ENCODE measurements at places on chromosomes 16 and 17.

DNA sequence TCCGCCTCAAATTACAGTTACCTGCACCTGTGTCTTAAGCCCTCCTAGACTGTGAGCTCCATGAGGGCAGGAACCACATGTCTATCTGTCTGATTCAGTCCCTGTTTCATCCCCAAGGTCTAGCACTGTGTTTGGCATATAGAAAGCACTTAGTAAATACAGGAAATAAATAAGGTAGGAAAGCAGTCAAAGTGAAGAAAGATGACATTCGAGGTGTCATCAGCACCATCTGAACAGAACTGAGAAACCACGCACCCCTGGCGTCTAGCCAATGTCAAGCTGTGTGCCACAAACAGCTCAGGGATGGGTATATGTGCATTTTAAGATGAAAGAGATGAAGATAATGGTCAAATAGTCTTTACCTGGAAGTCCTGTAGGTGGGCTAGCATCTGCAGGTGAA is 79.6 kb upstream of the ATP2A3 start:
- no peak for DNase-seq

- no peak for DNase-seq
Observed at GRCh38 chr16:84513123-84513522, 8.7 kb upstream of the MEAK7 start.

DNA sequence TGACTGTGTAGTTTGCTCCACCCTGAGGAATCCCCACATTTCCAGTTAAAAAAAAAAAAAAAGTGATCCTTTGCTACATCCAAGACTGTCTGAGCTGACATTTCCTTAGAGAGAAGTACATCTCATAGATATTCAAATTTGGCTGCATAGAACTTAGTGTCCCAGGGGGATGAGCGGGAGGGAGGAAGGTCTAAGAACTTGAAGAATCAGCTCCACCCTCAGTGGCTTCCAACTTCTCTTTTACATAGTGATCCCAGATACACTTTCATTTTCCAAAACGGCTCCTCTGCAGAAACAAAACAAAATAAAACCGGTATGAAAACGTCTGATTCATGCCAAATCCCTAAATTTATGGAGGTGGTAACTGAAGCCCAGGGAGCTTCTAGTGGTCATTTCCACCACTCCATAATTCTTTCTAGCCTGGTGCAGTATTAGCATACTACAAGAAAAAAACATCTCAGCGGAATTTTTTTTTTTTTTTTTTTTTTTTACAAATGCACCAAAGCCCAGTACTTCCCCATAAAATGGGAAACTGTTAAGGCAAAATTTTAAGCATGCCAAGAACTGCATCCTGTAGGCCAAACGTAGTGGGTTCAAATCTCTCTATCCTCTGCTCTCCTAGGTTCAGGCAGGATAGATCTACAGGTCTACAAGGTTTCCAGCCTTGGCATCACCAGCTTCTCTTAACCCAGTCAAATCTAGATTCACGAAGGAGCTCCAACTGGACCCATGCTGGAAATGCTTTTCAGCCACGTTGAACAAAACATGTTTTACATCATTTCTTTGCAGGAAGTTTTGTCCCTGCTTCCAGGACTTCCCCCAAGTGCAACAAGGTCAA is 29.3 kb downstream of the MAF start:
- DNase-seq: no peak

DNA sequence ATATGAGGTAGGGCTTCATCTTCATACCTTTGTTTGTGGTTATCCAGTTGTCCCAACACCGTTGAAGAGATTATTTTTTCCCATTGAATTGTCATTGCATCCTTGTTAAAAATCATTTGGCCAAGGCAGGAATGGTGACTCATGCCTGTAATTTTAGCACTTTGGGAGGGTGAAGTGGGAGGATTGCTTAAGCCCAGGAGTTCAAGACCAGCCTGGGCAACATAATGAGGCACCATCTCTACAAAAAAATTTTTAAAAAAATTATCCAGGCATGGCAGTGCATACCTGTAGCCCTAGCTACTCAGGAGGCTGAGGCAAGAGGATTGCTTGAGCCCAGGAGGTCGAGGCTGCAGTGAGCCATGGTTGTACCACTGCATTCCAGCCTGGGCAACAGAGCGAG is 223.9 kb downstream of the TANC2 start:
- no peak for DNase-seq

DNA sequence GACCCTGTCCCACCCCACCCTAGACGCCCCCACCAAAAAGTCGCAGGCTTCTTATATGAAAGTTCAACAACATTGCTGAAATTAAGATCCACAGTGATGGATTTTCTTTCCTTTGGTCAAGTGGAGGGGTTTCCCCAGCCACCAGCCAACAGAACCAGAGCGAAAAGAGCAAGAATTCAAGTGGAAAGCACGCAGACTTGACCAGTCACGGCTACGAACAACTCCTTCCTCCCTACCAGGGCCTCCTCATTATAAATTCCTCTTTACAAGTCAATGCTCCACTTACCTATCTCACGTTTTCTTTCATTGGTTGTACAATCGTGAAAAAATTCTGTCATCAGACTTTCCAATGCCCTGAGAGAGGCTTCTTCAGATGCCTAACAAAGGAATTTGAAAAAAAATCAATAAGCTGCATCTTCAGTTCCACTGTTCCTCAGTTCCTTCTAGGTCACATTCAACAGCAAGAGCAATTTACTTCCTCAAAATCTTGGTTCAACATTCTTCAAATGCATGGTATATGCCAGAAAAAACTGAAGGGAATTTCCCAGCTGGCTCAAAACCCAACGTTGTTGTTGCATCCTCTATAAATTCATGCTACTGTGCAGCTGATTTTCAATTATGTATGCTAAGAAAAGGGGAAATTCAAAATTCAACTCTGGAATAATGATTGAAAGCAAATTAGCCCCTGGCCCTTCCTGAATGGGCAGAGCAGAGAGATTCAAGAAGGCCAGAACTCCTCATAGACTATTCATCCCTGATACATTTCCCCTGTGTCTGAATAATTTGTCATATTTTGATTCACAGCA is 30.9 kb downstream of the XPO6 start:
- no peak for DNase-seq

- DNase-seq: no peak
Observed at GRCh38 chr16:82182266-82183003, 12.4 kb upstream of the MPHOSPH6 start.

Measured in COLO829 (cell line).